GM18507 (cell line): ENCODE measurements at places on chromosomes 5 and 9.
A peak's percentile ranks its signal among the peaks of the same experiment; 100 is the strongest.

- DNase-seq, result no peak
Observed at GRCh38 chr5:124634741-124635323, 111.6 kb downstream of the ZNF608 start.

- no peak for DNase-seq
Observed at GRCh38 chr9:72292256-72292682, 72.7 kb downstream of the ZFAND5 start.

- no peak for DNase-seq
Observed at GRCh38 chr5:116045821-116046220, 13.5 kb downstream of the ARL14EPL start.

GRCh38 chr5:141850786-141851185, 27.4 kb downstream of the PCDH1 start:
- no peak for DNase-seq

- DNase-seq, result no peak
Observed at GRCh38 chr5:68504306-68504705, 288.8 kb downstream of the PIK3R1 start.

DNA sequence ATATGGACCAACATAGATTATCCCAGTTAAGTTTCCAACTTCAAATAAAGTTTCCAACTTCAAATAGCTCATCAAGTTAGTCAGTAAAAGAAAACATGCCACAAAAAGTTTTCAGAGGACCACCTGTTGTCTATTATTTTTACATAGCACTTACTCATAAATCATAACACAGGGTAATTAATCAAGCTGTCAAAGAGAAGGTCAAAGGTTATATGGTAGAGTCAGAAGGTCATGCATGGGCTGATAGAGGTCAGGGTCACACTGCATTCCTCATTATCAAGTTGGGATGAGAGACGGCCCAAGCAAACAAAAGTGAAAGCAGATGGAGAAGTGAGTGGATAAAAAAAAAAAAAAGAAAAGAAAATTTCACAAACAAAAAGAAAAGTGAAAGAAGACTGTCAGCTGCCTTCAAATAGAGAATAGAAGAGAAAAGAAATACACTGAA, 145.5 kb upstream of the POU5F2 start:
- DNase-seq, result no peak

DNA sequence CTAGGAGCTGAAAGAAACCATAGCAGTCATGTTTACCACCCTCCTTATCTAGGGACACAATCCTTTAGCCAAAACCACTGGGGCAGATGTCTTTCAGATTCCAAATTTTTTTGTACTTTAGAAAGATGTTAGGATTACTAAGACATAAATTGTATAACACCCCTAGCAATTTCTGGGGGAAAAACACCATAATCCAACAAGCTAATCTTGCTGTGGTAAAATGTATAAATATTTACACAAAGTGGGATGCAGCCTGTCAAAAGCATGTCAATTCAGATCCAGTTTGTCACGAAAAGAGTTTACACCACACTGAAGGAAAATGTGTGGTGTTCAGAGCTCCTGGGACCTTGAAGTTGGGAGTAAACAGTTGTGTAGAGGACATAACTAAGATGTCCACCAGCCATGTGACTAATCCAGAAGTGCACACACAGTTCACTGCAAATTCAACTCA, 274.3 kb downstream of the ADAMTSL1 start:
- no peak for DNase-seq

- DNase-seq, result no peak
Observed at GRCh38 chr5:5613261-5613990, 190.9 kb downstream of the ICE1 start.

DNA sequence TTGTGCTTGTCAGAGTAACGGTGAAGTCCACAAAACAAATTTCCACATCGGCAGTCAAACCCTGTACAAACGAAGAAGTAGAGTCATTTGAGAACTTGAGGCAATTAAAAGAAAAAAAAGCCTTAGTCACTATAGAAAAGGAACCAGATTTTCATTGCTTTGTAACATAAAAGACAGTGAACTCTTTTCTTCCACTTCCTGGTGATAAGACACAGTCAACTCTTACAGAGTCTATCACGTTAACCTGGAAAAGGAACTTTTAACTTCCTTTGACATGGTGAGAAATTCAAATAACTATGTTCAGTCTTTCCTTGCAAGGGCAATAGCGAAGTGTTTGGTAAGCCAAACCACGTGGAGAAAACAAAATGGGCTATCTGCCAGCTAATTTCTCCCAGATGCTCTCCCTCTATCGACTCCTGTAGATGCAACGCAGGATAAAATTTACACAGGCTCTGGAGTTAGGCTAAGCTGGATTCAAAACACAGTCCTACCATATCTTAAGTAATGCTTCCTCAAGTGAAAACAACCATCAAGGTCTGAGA, 8.9 kb downstream of the ZFAND5 start:
- DNase-seq, result no peak

DNA sequence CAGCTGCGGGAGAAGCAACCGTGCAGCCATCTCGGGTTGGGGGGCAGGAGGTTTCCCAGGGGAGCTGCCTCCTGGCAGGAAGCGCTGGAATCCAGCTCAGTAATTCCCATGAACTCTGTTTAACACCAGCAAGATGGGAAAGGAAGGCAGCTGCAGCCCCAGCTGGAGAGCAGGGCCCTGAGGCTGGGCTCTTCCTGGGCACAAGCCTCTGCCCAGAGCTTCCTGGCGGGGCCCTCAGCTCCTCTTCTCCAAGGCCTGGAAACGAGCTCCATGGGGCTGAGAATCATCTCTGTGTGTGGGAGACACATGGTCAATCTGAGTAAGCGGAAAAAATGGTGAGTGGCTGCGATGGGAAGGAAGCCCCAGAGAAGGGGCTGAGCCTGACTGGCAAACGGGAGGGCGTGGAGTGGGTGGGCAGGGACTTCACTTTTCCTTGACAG, 6.3 kb downstream of the MRPL36 start:
- no peak for DNase-seq

GRCh38 chr5:157590478-157590877, 14.9 kb upstream of the ADAM19 start:
- no peak for DNase-seq

- DNase-seq, result no peak
Observed at GRCh38 chr5:176588297-176588696, 21.7 kb downstream of the GPRIN1 start.

GRCh38 chr5:101284736-101285375, 381.8 kb upstream of the ST8SIA4 start:
- no peak for DNase-seq

- no peak for DNase-seq
Observed at GRCh38 chr5:17978954-17979353, 344.7 kb downstream of the TAF11L14 start.

DNA sequence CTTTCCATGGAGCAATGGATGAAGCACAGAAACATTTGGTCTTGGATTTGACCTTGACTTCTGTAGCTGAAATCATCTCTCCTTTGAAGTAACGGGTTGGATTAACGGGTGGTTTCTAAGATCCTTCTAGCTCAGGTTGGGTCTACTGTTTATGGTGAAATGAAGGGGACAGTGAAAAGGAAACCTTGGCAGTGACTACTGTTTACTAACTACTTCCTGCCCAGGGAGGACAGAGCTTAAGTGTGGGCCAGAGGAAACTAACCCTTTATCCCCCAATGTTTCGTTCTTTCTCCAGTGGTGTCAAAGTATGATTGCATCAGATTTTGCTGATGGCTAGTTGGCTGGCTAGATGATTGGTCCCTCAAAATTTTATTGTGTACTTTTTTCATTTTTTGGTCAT, 22.2 kb downstream of the SKP2 start:
- no peak for DNase-seq

DNA sequence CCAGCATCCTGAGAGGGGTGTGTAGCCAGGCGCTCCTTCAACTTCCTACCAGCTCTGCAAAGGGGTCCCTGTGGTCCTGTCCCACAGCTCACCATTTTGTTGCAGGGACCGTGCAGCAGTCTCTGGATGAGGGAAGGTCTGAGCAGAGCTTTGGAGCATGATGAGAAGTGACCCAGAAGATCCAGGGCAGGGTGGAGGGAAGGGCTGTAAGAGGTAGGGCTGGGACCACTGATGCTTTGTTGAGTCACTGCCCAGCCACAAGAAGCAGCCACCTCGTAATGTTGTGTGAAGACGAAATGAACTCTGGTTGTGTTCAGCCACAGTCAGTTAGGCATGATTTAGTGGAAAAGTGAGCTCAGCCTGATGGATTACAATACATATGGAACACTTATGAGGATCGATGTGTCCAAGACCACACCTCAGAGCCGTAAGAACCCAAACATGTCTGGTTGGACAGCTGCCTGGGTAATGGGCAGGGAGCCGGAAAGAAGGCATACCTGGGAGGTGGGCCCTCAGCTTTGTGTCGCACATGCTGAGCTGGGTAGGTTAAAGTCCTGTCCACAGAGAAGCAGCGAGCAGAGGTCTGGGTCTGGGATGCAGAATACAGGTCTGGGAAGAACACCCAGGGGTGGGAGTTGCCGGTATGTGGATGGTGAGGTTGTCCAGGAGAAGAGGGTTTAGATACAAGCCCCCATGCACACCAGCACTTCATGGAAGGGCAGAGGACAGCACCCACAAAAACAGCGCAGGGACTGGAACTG, 250.1 kb downstream of the GADD45G start:
- DNase-seq, result no peak

DNA sequence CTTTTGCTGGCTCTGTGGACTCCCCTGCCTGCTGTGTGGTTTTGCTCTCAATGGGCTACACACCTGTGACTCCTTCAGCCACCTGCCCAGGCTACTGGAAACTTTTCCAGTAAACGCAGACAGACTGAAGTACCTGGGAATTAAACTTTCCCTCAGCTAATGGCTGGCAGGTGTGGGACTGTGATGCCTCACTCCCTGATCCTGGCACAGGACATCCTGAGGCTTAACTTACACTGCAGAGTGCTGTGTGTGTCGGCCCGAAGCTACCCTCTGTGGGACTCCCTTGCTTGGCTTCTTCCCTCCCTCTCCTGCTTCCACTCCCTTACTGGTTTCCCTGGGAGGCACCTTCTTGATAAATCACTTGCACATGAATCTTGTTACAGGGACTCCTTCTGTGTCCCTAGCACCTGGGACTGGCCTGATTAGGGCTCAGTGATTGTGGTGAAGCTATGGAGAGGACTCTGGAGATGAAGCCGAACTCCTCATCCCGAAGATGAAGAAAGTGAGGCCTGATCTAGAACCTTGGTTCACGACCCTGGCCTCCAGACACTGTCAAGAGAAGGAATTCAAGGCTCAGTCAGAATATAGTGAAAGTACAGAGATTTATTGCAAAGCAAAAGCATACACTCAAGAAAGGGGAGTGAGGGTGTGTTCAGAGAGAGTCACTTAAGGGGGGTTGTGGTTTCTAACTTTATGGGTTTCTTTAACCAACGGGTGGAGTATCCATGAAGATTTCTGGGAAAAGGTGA, 113.4 kb upstream of the ALDH1B1 start:
- DNase-seq, result no peak

- peak; percentile 29 for DNase-seq
Observed at GRCh38 chr9:129320575-129321285, 142.7 kb upstream of the IER5L start.

- no peak for DNase-seq
Observed at GRCh38 chr5:45113726-45114125, 305.0 kb downstream of the MRPS30 start.

- no peak for DNase-seq
Observed at GRCh38 chr9:35114840-35115628, 628 bp downstream of the ATOSB start.

DNA sequence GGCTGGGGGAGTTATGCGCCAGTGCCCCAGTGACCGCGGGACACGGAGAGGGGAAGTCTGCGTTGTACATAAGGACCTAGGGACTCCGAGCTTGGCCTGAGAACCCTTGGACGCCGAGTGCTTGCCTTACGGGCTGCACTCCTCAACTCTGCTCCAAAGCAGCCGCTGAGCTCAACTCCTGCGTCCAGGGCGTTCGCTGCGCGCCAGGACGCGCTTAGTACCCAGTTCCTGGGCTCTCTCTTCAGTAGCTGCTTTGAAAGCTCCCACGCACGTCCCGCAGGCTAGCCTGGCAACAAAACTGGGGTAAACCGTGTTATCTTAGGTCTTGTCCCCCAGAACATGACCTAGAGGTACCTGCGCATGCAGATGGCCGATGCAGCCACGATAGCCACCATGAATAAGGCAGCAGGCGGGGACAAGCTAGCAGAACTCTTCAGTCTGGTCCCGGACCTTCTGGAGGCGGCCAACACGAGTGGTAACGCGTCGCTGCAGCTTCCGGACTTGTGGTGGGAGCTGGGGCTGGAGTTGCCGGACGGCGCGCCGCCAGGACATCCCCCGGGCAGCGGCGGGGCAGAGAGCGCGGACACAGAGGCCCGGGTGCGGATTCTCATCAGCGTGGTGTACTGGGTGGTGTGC, at the start of gene RXFP3:
Gene RXFP3, plus strand, starts transcription at position 6 of the 636 bp plus-strand sequence. Its CDS starts 355 bp downstream, at position 361.
- no peak for DNase-seq

DNA sequence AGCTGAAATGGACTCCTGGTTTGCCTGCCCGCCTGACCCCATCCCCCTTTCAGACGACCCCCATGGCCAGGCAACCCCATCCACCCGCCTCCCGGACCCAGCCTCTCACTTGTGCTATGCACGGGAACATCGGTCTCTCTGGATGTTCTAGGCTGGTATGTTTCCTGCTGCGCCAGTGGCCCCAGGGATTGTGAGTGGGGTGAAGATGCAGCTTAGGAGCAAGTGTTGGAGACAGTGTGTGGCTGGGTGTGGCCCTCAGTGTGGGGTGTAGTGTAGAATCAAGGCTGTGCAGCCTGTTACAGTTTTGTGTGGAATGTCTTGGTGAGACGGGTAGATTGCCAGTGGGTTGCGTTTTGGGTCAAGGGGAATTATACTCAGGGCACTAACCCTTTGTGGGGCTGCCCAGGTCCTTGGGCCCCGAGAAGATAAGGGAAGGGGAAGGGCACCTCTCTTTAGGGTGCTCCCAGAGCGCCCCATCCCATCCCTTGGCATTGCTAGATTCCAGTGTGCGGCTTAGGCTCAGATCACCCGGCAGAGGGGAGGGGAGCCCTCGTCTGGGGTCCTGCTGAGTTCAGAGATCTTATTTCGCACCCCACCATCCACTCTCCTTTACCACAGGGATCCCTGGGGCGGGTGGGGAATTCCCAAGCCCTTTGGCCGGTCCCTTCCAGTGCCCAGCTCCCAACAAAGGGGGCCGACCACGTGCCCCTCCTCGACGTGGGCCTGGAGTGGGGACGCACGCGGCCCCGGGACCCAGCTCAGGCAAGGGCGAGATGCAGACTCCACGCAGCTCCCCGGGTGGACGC, 4.6 kb downstream of the IER5L start:
- no peak for DNase-seq

- no peak for DNase-seq
Observed at GRCh38 chr5:157359356-157360055, 93.6 kb downstream of the CYFIP2 start.

GRCh38 chr9:128304971-128305288, 17.3 kb downstream of the TRUB2 start:
- no peak for DNase-seq

GRCh38 chr5:127446626-127447025, 70.8 kb upstream of the PRRC1 start:
- no peak for DNase-seq
